ENCODE measurements at places on chromosomes 2 and 18. TPM values are rescaled to one million over a fixed set of nuclear protein-coding genes. Genes with fewer than 3 reads are reported as not detected.

Gene TNS1
- total RNA-seq = 29.8 TPM

Gene SERPINB11
- total RNA-seq = not detected

Gene ZNF804A
- total RNA-seq = not detected

Gene SRD5A2
- not detected for total RNA-seq

Gene INHBB
- 0.07 TPM for total RNA-seq

Gene LCT
- total RNA-seq = not detected

Gene TBR1
- total RNA-seq = not detected

Gene GAL3ST2
- not detected for total RNA-seq

Gene LYPD1
- total RNA-seq = 24.4 TPM

Gene DYNAP
- total RNA-seq = not detected

Gene COLEC11
- total RNA-seq = not detected

Gene CENPA
- total RNA-seq = 11.5 TPM

Gene BOLL
- not detected for total RNA-seq

Gene LINC00305
- total RNA-seq = not detected

Gene RNF181
- 204 TPM for total RNA-seq

Gene KRTCAP3
- total RNA-seq = not detected

Gene GNLY
- not detected for total RNA-seq

Gene TUBB8B
- not detected for total RNA-seq

Gene AGFG1
- 67.0 TPM for total RNA-seq

Gene RAB6C
- not detected for total RNA-seq

Gene POTEJ
- total RNA-seq = not detected

Gene BIN1
- total RNA-seq = 18.5 TPM

Gene DSG4
- not detected for total RNA-seq

Gene HAAO
- total RNA-seq = not detected

Gene ERFE
- 1.3 TPM for total RNA-seq

Gene CXCR1
- total RNA-seq = not detected

Gene SLC16A14
- total RNA-seq = 1.5 TPM

Gene AMER3
- total RNA-seq = not detected

Gene ALPP
- not detected for total RNA-seq

Gene HOXD13
- not detected for total RNA-seq

Gene SMAD7
- 10.4 TPM for total RNA-seq
